Suprapubic skin (tissue), 4 donors: ENCODE measurements at places on chromosomes 1 and 21.

DNA sequence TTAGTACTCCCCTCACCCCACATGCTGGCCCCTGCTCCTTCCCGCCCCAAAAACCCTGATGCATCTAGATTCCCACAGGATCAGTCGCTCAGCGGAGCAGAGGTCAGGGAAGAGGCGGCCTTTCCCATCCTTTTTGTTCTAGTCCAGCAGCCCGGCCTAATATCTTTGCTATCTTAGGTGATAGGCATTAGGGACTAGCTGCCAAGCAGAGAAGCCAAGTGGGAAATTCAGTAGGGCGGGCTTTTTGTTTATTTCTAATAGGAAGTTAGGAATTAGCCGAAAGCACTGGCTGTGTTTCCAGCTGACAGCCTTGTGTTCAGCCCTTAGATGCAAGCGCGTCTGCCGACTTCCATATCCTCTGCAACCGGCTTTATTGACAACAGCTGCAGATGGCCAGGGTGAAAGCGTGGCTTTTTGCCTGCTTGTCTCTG is 59.0 kb upstream of the BCAR3 start:
- no peak for DNase-seq

DNA sequence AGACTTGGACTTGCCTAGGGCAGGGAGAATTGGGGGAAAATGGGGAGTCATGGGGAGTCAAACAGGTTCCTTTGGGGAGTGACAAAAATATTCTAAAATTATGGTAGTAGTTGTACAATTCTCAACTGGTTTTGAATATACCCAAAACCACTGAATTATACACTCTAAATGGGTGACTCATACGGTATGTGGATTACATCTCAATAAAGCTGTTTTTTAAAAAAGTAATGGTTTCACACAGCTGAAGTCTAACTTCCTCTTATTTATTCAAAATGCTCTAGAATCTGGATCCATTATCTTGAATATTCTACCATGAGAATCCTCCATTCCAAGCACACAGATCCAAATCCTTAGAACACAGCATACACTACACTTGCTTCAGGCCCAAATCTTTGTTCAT is 11.1 kb downstream of the EIF4G3 start:
- no peak for DNase-seq

DNA sequence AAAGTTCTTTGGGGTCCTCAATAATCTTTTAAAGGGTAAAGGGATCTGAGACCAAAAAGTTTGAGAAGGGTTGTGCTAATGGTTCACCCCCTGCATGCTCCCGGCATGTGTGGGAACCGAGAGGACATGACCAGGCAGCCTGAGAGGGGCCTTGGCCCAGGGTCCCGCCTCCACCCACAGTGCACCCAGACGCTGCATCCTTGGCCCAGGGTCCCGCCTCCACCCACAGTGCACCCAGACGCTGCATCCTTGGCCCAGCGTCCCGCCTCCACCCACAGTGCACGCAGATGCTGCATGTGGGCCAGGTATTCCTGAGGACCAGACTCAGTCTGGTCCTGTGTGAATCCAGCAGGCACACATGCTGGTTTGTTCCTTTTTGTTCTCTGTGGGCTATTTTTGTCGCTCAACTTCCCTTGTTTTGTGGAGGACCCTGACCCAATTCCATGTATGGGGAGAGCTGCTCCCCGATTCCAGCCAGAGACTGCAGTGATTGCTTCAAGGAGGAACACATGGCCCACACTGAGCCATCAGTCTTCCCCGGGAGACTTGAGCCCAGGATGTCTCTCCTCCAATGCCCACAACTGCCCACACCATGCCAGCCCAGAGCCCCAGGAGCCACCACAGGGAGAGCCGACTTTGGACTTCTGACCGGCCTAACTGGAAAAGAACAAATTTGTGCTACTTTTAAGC is 3.5 kb downstream of the NPHP4 start:
- no peak for DNase-seq

DNA sequence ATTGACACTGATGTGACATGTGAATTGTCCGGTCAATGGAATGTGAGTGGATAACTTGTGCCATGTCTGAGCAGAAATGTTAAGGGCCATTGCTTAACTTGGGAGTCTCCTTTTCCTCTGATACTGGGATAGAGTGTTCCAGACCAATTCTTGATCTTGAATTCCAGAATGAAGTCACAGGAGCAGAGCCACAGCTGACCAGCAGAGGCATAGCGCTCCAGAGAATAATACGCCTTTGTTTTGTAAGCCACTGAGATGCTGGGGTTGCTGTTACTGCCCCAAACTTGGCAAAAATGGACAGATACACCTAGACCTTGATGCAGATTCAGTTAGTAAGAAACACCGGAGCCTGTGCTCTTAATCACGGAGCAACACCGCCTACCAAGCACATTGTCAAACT is 6.3 kb downstream of the KCNJ6 start:
- no peak for DNase-seq

GRCh38 chr1:179663810-179664209 is 72.2 kb downstream of the TDRD5 start:
- DNase-seq = no peak

DNA sequence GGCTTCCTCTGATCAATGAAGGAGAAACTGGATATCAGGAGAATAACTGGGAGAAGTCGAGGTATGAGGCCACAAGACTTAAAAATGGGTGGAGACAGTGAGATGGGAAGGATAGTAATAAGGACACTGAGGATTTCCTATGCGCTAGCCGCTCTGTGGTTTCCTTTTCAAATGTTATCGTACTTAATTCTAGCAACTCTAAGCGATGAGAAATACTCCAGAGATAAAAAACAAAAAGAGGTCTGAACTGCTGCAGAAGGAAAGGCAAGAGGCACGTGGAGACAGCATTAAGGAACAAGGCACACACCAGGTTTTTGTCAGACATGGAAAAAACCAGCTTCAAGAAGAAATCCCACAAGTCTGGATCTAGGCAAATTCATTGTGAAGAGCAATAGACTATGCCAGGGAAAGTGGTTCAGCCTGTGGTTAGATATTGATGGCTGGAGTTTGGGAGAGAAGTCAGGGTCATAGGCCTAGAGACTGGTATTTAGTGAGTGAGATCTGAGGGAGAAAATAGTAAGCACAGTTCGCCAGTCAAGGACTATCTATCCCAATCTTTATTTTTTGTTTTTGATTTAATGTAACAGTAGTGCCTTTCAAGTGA is 5.3 kb downstream of the CLCA2 start:
- DNase-seq = no peak

GRCh38 chr1:87473203-87473661 is 144.6 kb downstream of the LMO4 start:
- DNase-seq = no peak

GRCh38 chr1:171166361-171166760 is 18.7 kb upstream of the FMO2 start:
- DNase-seq = no peak

DNA sequence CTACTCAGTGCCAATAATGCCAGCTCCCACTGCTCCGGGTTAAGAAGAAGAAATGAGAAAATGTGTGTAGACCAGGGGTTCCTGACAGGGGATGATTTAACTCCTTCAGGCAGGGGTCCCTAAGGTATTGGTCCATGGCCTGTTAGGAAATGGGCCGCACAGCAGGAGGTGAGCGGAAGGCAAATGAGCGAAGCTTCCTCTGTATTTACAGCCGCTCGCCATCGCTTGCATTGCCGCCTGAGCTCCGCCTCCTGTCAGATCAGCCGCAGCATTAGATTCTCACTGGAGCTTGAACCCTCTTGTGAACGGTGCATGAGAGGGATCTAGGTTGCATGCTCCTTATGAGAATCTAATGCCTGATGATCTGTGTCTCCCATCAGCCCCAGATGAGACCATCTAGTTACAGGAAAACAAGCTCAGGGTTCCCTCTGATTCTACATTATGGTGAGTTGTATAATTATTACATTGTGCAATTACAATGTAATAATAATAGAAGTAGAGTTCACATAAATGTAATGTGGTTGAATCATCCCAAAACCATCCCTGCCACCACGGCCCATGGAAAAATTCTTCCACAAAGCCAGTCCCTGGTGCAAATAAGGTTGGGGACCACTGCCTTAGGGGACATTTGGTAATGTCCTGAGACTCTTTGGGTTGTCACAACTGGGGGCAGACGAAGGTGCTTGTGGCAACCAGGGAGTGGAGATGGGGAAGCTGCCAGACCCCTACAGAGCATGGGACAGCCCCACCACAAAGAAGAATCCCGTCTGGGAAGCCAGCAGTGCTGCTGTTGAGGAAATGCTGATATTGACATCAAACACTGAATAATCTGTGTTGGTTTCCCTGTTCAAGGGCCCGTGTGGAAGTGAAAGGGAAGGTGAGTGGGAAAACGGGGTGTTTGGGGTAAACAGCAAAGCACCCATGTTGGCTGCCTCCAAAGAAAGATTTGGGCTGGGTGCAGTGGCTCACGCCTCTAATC is 60.8 kb downstream of the DHRS3 start:
- no peak for DNase-seq

DNA sequence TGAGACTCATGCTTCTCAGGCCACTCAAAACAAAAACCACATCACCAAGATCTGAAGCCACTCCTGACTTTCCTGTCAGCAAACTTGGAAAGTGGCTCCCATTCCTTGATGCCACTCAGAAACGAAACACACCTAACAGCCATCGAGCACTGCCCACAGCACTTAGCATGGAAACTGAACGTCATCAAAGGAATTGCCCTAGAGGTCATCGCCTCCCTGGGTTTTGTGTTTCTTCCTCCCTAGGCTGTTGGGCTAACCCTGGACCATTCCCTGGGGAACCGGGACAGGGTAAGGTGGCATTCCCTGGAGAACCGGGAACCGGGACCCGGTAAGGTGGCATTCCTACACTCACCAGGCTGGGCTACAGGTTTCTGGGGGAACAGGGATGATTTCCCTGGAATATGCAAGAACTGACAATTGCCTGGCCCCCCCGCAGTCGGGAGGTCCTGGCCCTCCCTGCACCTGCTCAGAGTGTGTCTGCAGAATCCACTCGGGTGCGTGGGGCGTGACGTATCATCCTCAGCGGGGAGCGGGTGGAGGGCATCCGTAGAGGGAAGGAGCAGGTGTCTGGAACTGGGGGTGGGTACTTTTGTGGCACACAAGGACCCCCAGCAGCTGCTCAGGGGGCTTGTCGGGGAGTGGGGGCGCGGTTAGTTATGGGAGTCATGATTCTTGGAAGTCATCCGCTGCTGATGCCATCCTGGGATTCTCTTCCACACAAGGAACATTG is 30.3 kb downstream of the SLC45A1 start:
- DNase-seq = peak; percentile 68

GRCh38 chr1:67441183-67441582 is 11.0 kb upstream of the SERBP1 start:
- no peak for DNase-seq

DNA sequence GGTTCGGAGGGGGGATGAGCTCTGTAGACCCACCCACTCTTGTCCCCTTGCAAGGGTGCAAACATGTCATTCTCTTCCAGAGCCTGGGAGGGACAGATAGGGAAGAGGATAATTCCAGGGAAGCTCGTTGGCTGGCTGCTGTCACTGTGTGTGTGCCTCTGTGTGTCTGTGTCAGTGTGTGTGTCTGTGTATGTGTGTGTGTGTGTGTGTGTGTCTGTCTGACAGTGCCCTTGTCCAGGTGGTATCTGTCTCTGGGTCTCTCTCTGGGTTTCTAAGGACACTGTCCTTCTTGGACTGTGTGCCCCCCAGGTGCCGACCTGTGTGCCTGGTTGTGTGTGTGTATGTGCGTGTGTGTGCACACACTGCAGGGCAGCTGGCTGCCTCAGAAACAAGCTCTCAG is 90.5 kb downstream of the ACTL8 start:
- no peak for DNase-seq

GRCh38 chr1:44265656-44266358 is 52.5 kb downstream of the DMAP1 start:
- no peak for DNase-seq

DNA sequence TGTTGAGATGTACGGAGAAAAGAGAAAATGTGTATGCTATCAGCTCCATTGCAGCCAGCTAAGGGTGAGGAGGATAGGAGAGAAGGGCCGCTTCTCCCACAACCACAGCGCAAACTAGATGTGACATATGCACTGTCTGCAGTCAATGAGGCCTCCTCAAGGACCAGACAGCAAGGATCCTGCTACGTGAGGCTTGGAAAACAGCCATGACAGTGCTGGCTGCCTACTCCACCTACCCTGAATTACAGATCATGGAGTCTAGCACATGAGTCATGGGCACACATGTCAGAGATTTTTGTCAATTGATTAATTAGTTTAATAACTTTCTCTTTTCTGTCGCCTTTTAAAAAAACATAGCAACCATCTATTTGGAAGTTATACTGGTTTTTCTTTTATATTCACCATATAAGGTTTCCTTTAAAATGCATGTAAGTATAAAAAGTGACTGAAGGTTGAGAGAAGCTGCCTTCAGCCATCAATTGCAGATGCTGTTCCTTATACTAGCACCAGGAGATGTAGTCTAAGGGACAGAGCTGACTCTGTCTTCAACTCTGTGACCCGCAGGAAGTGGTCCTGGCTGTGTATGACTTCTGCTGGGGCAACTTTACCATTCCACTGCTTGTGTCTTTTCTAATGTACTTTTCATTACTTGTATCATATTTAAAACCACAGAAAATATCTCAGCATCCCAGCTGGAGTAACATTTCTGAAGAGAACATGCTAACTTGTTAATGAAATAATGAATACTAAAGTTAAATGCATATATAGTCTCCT is 3.1 kb downstream of the VPS26C start:
- no peak for DNase-seq

- DNase-seq = no peak
Measured at GRCh38 chr1:96522927-96523326, 198.7 kb upstream of the PTBP2 start.

GRCh38 chr1:18635891-18636595 is 5.4 kb downstream of the PAX7 start:
- DNase-seq = no peak

- no peak for DNase-seq
Measured at GRCh38 chr1:233640179-233640578, 26.3 kb downstream of the KCNK1 start.

GRCh38 chr1:147640553-147641165 is 29.7 kb downstream of the ACP6 start:
- no peak for DNase-seq

GRCh38 chr1:116508984-116509980 is 61.5 kb downstream of the CD58 start:
- no peak for DNase-seq

DNA sequence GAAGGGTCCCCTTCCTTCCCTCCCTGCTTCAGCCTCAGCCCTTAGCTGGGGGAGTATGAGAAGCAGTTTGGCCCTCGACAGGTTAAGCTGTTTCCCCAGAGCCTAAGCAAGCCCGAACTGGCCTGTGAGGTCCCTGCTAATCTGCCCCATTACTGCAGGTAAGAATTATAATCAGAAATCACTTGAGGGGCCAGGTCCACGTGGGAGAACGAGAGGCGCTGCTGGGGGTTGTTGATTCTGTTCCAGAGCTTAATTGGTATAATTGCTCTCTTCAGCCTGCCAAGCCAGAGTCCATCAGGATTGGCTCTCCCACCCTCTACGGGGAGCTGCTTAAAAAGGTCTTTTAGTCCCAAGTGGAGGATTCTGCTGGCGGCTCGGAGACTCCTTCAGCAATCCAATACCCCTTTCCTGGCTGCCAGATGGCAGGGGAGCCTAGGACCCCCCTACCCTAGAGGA is 70.8 kb downstream of the UBE2T start:
- DNase-seq = no peak

GRCh38 chr1:2468041-2468472 is 8.0 kb upstream of the PLCH2 start:
- no peak for DNase-seq

- no peak for DNase-seq
Measured at GRCh38 chr1:225655509-225656258, 2.8 kb upstream of the ENAH start.

- no peak for DNase-seq
Measured at GRCh38 chr1:3001471-3002348, 19.6 kb upstream of the ACTRT2 start.

- no peak for DNase-seq
Measured at GRCh38 chr1:47693115-47693514, 255.3 kb downstream of the FOXD2 start.
